ENCODE measurements at places on chromosomes 7 and 10.
A peak's percentile ranks its signal among the peaks of the same experiment; 100 is the strongest.

DNA sequence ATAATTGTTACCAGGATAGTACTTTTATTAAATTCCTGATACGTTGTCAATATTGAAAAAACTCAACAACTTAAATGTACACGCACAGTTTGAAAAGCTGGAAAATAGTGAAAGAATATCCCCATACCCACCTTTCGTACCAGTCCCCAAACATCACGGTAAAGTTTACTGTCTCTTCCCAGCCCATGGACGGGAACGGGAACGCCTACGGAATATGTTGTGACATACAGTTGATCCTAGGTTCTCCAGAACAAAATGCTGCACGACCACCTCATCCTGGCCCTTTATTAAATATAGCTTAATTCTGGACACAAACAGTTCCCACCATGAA lies 527 bp upstream of the BCAP29 start:
- DNase-seq, result no peak

- DNase-seq, result no peak
Measured at GRCh38 chr10:100788002-100788903, 42.9 kb downstream of the PAX2 start.

DNA sequence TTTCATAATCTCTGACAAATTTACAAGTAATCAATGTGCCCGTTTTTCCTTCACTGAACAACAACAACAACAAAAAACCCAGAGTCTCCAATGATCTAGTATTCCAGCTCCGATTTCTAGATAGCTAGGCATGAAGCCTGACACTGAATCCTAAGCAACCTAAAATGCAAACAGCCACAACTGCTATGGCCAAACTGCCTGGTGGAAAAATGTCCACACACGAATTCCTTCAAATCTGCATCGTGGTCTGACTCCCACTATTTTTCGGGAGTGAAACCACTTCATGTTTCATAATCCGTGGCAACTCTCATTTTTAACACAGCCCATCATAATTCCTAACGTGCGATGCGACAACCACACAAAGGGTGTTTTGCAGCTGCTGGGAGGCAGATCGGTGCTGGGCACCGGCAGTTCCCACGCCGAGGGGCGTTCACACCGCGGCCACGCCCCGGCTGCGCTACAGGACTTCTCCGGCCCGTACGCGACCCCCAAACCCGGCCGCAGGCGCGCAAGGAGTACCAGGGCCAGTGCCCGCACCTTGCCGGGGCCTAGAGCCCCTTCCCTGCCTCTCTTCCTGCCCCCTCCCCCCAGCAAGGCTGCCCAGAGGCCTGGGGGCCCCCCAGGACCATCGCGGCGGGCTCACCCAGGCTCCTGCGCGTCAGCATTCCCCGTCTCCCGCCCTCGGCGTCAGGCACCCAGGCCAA lies 814 bp downstream of the RUFY2 start:
- DNase-seq, result peak; percentile 83

DNA sequence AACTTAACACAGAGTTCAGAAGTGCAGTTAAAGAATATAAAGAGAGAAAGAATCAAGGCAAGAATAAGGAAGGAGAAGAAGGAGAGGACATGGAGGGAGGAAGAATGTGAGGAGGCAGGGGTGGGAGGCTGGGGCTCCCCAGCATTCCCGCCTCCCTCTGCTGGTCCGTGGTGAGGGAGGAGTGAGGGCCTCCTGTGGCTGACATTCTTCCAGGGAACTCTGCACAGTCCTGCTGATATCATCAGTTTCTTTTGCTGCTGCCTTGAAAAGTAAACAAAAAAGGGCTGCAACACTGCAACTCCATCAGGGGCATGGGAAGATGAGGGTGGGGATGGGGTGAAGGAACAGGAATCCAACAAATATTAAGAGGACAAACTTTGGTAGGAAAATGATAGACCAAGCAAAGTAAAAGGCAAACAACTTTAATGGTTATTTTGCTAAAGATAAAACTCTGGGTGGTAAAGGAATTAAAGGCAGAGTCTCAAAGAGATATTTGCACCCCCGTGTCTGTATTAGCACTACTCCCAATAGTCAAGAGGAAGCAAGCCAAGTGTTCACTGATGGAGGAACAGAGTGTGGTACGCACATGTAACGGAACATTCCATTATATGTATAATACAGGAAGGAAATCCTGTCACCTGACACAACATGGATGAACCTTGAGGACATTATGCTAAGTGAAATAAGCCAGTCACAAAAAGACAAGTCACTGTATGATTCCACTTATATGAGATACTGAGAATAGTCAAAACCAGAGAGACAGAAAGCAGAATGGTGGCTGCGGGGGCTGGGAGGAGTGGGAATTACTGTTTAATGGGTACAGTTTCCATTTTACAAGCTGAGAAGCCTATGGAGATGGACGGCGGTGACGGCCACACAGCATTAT lies 8.0 kb upstream of the SPOCK2 start:
- DNase-seq, result peak; percentile 72

- DNase-seq, result no peak
Measured at GRCh38 chr7:132206594-132206993, 369.7 kb downstream of the PLXNA4 start.

DNA sequence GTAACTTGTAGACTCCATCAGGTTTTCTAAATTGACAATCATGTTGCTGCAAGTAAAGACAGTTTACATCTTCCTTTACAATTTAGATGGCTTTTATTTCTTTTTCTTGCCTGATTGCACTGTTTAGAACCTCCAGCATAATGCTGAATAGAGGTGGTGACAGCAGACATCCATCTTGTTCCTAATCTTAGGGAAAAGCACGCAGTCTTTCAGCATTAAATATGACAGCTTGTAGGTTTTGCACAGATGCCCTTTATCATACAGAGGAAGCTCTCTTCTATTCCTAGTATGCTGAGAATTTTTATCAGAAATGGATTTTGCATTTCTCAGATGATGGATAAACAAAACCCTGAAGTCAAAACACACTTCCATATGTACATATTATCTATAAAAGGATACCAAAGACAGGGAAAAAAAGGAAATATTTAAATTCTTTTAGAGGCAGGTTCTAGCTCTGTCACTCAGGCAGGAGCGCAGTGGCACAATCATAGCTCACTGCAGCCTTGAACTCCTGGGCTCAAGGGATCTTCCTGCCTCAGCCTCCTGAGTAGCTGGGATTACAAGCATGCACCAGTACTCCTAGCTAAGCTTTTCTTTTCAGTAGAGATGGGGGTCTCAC lies 69.1 kb upstream of the KCNIP2 start:
- DNase-seq, result no peak

DNA sequence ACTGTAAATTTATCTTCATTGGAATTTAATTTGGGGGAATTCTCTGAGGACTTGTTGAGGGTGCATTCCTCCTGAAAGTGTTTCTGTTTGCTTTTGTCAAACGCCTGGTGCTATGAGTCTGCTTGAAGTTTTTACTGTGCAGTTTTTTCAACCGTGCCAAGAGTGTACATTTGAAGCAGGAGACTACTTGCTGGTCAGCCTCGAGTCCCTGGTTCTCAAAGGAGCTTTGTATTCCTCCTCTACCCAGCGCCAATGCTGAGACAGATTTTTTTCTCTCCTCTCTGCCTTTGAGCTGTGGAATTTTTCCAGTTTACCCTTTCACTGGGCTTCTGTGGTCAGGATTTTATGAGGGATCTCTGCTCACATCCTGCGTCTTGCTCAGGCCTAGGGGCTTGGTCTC lies 62.1 kb downstream of the NPY start:
- DNase-seq, result no peak

DNA sequence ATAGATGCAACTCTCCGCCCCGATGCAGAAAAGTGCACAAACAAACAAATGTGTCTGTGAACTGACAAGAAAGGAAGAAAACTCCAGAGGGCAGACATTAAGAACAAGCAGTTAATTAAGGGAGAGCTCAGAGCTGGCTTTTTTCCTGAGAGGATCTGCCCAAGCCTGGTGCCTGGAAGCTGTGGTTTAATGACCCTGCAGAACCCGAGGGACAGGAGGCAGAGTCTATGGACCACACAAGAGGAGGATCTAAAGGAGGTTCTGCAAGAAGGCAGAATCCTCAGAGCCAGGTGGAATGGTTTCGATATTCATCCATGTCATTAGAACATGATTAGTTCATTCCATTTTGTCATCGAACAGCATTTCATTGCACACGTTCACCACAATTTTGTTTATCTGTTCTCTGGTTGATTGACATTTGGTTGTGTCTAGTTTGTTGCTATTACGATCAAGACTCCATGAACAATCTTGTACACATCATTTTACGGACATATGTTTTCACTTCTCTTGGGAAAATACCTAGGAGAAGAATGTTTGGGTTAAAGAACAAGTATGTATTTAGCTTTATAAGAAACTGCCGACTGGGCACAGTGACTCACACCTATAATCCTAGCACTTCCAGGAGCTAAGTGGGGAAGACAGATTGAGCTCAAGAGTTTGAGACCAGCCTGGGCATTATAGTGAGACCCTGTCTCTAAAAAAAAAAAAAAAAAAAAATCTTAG lies 560.2 kb downstream of the CALN1 start:
- no peak for DNase-seq

- DNase-seq, result no peak
Measured at GRCh38 chr10:23001901-23002516, 74.2 kb downstream of the ARMC3 start.

DNA sequence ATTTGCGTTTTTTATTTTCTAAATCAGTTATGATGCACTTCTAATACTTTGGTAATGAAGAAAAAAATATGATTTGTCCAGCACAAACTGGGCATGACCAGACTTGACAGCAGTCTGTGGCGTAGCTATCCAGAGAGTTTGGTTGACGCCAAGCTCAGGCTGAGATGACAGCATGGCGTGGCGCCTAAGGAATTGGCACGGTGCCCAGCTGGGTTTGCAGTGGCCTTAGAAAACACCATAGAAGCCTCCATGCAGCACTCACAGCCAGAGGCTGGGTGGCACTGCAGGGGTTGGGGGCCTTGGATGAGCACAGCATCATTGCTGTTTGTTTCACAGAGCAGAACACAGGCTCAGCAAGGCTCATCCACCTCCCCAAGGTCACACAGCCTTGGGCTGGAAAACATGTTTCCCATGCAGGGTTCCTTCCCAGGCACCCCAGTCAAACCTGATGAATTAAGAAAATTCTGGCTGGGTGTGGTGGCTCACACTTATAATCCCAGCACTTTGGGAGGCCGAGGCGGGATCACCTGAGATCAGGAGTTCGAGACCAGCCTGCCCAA lies 88.9 kb downstream of the GTF2IRD1 start:
- DNase-seq, result no peak

DNA sequence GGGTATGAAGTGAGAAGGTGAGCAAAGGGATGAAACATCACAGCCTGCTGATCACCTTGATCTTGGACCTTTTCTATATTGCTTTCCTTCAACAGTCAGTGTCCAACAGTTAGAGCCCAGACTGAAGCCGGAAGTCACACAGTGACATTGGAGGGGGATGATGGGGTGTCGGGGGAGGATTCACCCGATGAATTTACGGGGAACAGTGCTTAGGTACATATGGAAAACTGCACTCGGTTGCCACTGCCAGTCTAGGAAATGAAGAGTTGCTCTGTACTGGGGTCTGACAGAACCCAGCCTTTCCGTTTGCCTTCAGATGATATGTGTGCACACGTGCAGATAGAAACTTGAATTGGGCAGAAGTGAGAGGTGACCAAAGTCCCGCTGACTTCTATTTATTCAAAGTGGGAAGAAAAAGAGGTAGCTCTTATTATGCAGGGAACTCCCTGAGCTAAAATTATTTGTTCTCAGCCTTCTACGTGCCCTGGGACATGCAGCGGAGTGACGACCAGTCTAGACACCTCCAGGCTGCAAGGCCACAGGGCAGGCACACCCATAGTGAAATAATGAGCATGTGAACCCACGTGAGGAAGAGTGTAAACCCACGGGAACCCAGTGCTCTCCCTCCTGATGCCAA lies 107.2 kb upstream of the INHBA start:
- no peak for DNase-seq

DNA sequence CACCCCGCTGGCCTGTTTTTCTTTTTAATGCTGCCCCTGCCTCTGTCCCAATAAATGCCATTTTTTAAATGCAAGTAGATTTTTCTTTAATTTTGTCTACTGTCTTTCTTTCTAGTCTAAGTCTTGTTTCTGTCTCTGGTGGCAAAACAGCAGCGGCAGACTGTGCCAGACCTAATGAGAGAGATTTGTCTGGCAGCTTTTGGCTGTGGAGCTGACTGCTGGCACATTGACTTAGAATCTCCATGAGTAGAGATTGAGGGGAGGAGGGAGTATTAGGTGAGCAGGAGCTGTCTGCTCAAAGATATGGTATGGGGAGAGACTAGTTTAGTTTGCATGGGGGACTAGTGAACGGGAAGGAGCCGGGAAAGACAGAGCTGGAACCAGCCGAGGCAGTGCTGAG lies 13.0 kb downstream of the VWA2 start:
- DNase-seq, result no peak

GRCh38 chr7:16563281-16564022 lies 36.8 kb downstream of the LRRC72 start:
- DNase-seq, result no peak

- DNase-seq, result no peak
Measured at GRCh38 chr7:8146788-8147413, 115.1 kb downstream of the ICA1 start.

DNA sequence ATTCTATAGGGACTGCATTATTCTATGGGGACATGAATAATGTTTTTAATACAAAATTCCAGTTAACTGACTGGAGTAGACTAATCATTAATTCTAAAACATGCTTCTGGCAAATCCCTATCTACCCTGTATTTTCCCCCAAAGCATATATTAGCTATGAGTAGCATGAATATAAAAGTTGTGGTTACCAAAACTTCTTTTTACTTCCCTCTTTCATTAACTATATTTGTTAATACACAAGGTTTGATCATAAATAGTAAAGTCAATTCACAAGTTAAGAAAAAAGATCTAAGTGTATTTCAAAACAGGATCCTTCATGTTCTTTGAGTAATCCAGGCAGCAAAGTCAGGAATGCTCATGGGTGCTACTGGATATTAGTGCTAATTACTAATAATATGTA lies 2.9 kb upstream of the RALA start:
- no peak for DNase-seq

DNA sequence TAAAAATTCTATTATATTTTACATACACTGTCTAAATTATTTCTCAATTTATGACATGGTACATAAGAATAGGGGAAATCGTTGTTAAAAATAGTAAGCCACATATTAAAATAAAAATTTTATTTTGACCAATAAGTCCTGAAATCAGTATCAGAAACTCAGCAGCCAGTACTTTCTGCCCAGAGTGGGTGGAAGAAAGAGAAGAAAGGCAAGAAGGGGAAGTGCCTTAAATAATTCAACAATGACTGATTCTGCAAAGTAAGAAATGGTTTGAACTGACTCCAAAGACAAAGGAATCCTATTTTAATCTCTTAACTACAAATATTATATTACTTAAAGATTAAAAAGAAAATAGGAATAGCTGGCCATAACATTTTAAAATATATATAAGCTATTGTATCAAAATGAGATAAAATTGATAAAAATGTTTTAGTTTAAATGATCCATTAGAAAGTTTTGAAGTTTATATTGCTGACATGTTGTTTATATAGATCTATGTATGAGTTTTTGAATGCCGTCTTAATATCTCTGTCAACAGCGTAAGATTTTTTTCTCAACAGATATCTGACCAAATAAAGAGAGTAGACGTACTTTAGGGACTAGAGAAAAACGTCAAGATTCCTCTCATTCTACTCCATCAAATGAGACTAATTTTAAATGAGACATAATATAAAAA lies 30.2 kb upstream of the NRCAM start:
- DNase-seq, result peak; percentile 58

GRCh38 chr10:61923950-61924274 lies 22.4 kb downstream of the ARID5B start:
- no peak for DNase-seq

- DNase-seq, result no peak
Measured at GRCh38 chr7:101819183-101819582, 1.8 kb downstream of the CUX1 start.

GRCh38 chr7:142819530-142819929 lies 35.3 kb upstream of the EPHB6 start:
- DNase-seq, result no peak

GRCh38 chr10:115214829-115215228 lies 121.7 kb downstream of the ATRNL1 start:
- DNase-seq, result no peak
